ENCODE measurements at places on chromosomes 5 and 9.

GRCh38 chr9:115675834-115676233 lies 477.8 kb upstream of the PAPPA start:
- H3K4me1 ChIP-seq: peaks cover 24% of the 10 kb centered on the region
- no peak for DNase-seq
- no peaks in the 10 kb centered on the region for H3K27me3 ChIP-seq
- no peak overlapping the region for H3K4me3 ChIP-seq
- no peak overlapping the region for H3K27ac ChIP-seq

GRCh38 chr5:116375926-116376325 lies 198.7 kb downstream of the SEMA6A start:
- H3K36me3 ChIP-seq: peaks cover 7% of the 10 kb centered on the region
- DNase-seq: no peak
- no peak overlapping the region for H3K27ac ChIP-seq
- H3K27me3 ChIP-seq: no peaks in the 10 kb centered on the region
- peaks cover 73% of the 10 kb centered on the region for H3K4me1 ChIP-seq
- H3K4me3 ChIP-seq: no peak overlapping the region

- peak overlapping the region; percentile 97 for H3K4me3 ChIP-seq
- H3K4me1 ChIP-seq: peaks cover 61% of the 10 kb centered on the region
- no peaks in the 10 kb centered on the region for H3K27me3 ChIP-seq
- H3K36me3 ChIP-seq: peaks cover 44% of the 10 kb centered on the region
- no peak overlapping the region for H3K27ac ChIP-seq
These were observed 1.1 kb downstream of the PLK2 start for GRCh38 chr5:58458743-58459145.

- H3K27me3 ChIP-seq: peaks cover 8% of the 10 kb centered on the region
- H3K27ac ChIP-seq: no peak overlapping the region
- H3K4me1 ChIP-seq: no peaks in the 10 kb centered on the region
- no peak for DNase-seq
- H3K4me3 ChIP-seq: no peak overlapping the region
- no peaks in the 10 kb centered on the region for H3K36me3 ChIP-seq
These were observed 11.6 kb upstream of the IL12B start for GRCh38 chr5:159341906-159342310.

DNA sequence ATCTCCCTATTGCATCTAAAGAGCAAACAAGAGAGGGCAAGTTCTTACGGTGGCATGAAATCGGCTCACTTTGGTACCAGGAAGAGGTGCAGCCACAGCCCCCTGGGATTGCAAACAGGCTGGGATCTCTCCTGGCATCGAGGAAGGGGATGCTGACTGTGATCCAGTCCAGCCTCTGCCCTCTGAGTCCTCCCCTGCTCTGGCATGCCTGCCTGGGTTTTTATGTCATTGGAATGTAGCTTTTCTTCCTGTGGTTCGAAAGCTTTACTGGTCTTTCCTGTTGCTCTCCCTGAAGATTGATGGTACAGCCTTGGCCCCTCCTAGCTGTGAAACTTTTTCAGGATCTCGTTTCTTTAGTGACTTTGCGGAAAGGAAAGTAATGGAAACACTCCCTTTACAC lies 6.6 kb downstream of the SLC46A2 start:
- peak overlapping the region; percentile 52 for H3K27ac ChIP-seq
- H3K4me3 ChIP-seq: peak overlapping the region; percentile 16
- H3K4me1 ChIP-seq: peaks cover 30% of the 10 kb centered on the region
- H3K36me3 ChIP-seq: peaks cover 8% of the 10 kb centered on the region
- peaks cover 23% of the 10 kb centered on the region for H3K27me3 ChIP-seq

DNA sequence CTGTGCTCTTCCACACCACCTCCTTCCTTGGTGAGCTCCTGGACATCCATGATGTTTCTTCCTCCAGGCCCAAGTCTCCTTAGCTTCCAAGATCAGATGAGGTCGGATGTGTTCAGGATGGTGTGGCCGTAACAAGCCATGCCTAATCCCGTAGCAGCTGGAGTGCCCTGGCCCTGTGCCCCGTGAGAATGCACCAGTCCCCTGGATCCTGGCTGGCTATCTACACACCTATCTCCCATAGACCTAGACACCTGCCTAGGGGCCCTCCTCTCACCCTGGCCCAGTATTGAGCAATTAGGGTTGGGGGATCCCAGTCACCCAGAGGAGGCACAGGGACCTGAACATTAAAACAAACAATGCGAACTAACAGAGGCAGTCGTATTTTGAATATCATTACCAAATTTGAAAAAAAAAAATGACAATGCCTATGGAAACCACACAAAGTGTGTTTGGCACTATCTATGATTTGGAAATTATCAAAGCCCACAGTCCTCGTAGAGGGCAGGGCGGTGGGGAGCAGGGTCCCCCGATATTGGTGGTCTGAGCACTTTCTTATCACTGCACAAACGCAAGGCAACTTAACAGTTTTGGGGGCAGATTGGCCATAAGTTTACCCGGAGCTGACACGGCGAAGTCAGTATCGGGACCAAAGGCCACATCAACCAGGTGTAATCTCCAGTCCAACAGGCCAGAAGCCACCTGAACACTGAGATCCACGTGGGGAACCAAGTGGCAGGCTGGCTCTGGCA lies 13.2 kb downstream of the ENG start:
- peaks cover 48% of the 10 kb centered on the region for H3K4me1 ChIP-seq
- no peaks in the 10 kb centered on the region for H3K27me3 ChIP-seq
- peak overlapping the region; percentile 5 for H3K27ac ChIP-seq
- DNase-seq: no peak
- no peaks in the 10 kb centered on the region for H3K36me3 ChIP-seq

DNA sequence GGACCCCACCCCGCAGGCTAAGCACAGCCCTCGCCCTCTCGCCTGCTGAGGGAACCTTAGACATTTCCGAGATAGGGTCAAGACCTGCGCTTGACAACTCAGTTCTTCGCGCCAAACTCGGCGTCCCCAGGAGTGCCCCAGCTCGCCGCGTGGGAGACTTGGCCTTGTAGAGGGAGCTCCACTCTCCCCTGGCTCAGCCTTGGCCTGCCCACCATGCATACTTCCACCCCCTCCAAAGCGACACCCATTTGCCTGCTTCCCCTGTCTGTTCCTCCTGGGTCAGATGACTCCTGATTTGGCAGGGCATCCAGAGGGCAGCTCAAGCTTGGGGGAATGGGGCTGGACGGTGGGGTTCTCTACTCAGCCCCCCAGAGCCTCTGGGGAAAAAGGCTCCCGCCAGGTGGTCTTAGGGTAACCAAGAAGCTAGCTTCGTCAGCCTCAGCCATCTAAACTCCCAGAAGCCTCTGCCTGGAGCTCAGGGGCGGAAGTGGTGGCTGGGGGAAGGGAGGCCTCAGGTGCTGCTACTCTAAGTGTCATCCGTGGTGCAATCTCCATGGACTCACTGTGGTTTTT lies 560 bp downstream of the DOCK2 start:
- no peak overlapping the region for H3K27ac ChIP-seq
- peaks cover 4% of the 10 kb centered on the region for H3K4me1 ChIP-seq
- peak overlapping the region; percentile 69 for H3K4me3 ChIP-seq
- no peaks in the 10 kb centered on the region for H3K36me3 ChIP-seq
- peaks cover 56% of the 10 kb centered on the region for H3K27me3 ChIP-seq

GRCh38 chr5:97576956-97577355 lies 393.9 kb upstream of the RIOK2 start:
- no peak for DNase-seq
- H3K36me3 ChIP-seq: no peaks in the 10 kb centered on the region
- H3K27me3 ChIP-seq: no peaks in the 10 kb centered on the region
- H3K27ac ChIP-seq: no peak overlapping the region

GRCh38 chr9:132753593-132753880 lies 83.3 kb downstream of the GTF3C4 start:
- H3K27ac ChIP-seq: no peak overlapping the region
- H3K36me3 ChIP-seq: no peaks in the 10 kb centered on the region
- DNase-seq: no peak
- H3K4me3 ChIP-seq: no peak overlapping the region
- peaks cover 74% of the 10 kb centered on the region for H3K4me1 ChIP-seq

DNA sequence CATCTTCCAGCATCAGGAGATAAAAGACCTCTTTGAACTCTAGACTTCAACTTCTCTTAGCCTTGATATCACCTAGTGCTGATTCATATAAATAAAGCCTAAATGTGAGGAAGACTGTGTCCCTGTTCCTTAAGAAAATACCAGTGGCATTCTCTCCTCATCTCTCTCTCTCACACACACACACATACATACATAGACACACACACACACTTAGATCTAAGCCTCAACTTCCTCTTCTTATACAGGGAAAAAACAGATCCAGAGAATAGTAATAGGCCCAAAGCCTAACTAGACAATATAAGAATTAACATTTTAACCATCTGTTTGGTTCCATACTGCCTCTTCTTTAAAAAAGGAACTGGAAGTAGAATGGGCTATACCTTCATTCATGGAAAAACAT lies 195.3 kb upstream of the NR4A3 start:
- no peak overlapping the region for H3K27ac ChIP-seq
- no peaks in the 10 kb centered on the region for H3K36me3 ChIP-seq
- no peaks in the 10 kb centered on the region for H3K4me1 ChIP-seq
- peaks cover 10% of the 10 kb centered on the region for H3K27me3 ChIP-seq

DNA sequence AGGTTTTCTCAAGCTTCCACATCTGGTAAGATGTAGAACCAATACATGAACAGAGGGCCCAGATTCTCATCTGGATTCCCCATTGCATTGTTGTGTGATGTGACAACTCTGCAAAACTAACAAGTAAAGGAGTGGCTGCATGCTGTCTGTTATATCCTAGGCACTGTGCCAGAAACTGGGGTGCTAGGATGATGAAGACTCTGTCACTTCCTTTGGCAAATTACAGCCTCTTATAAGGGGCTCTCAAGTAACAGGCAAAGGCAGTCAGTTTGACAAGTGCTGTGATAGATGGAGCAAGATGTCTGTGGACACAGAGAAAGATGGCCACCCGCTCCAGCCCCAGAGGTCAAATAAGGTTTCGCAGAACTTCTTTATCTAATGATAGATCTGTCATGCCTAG lies 115.7 kb downstream of the PAPPA start:
- peaks cover 77% of the 10 kb centered on the region for H3K4me1 ChIP-seq
- peak overlapping the region; percentile 81 for H3K27ac ChIP-seq
- H3K4me3 ChIP-seq: no peak overlapping the region
- no peak for DNase-seq
- no peaks in the 10 kb centered on the region for H3K36me3 ChIP-seq
- peaks cover 2% of the 10 kb centered on the region for H3K27me3 ChIP-seq

DNA sequence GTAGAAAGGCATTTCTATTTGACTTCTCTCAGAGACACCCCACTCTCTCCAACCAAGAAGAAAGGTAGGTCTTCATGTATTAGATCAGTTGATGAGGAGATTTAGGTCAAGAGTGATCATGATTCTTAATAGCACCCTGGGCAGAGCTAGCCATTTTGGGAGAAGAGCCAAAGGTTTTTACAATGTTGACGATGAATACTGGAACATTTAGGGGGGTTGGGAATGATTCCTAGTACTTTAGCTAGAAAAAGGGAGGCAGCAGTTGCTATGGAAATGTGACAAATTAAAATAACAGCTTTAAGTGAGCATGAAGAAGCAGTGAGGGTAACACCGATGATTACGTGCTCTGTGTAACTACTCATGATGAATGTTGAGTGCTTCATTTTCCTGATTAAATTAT lies 9.5 kb upstream of the RPS23 start:
- H3K36me3 ChIP-seq: no peaks in the 10 kb centered on the region
- H3K27ac ChIP-seq: no peak overlapping the region
- H3K4me3 ChIP-seq: no peak overlapping the region
- DNase-seq: no peak
- H3K4me1 ChIP-seq: peaks cover 27% of the 10 kb centered on the region

DNA sequence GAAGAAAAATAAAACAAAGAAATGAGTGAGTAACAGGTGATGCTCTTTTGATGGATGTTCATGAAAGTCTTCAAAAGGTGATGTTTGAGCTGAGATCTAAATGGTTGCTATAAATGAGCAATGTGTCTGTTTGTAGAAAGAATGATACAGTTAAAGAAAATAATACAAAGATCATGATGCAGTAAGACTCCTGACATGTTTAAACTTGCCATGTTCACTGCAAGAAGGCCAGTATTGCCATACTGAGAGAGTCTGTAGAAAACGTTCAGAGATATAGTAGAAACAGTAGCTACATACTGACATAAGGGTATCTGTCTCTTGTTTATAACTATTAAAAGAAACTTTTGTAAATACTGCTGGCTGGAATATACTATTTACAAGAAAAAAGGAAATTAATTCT lies 1609.2 kb upstream of the ACO1 start:
- no peak overlapping the region for H3K27ac ChIP-seq
- H3K4me3 ChIP-seq: no peak overlapping the region
- H3K27me3 ChIP-seq: peaks cover 6% of the 10 kb centered on the region

- H3K27ac ChIP-seq: no peak overlapping the region
- H3K4me1 ChIP-seq: no peaks in the 10 kb centered on the region
- H3K36me3 ChIP-seq: peaks cover 4% of the 10 kb centered on the region
- no peaks in the 10 kb centered on the region for H3K27me3 ChIP-seq
- DNase-seq: no peak
These were observed 1678.8 kb downstream of the MAT2B start for GRCh38 chr5:165184183-165184582.

- peak overlapping the region; percentile 8 for H3K27ac ChIP-seq
- H3K4me3 ChIP-seq: no peak overlapping the region
- H3K4me1 ChIP-seq: peaks cover 66% of the 10 kb centered on the region
- H3K36me3 ChIP-seq: peaks cover 23% of the 10 kb centered on the region
- H3K27me3 ChIP-seq: peaks cover 4% of the 10 kb centered on the region
These were observed 19.9 kb downstream of the SEMA4D start for GRCh38 chr9:89477811-89478630.

DNA sequence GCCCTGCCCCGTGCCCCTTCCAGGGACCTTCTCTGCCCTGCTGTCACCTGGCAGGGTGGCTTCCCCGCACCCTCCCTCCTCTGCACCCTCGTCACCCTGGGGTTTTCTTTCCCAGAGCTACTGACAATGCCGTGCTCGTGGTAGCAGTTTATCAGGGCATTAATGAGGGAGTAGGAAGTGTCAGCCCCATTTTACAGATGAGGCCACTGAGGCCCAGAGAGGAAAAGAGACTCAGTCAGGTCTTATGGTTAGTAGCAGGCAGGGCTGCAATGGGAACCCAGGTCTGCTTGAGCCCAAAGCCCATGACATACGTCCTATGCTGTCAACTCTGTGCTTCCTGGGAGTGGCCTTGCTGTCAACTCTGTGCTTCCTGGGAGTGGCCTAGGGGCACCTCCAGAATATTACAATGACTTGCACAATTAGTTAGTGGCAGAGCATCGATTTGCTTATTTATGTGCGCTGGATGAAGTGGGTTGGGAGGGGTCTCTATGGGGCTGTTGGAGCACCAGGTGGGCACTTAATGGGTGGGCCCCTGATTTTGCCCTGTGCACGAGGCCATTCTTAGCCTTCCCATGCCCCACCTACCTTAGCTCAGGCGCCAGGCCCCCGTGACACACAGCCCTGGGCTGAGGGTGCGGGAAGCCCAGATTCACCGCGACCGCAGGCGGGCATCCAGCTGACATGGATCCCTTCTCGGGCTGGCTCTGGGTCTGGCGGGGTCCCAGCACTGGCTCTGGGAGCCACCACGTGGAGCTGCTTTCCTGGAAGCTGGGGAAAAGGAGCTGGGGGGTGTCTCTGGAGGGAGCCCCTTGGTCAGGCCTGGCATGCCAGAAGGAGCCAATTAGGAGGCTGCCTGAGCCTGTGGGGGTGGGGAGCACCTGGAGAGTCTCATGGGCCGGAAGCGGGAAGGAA lies 82.0 kb upstream of the ORM1 start:
- no peak for DNase-seq
- peaks cover 24% of the 10 kb centered on the region for H3K4me1 ChIP-seq
- H3K27ac ChIP-seq: no peak overlapping the region
- no peak overlapping the region for H3K4me3 ChIP-seq
- peaks cover 4% of the 10 kb centered on the region for H3K27me3 ChIP-seq
- H3K36me3 ChIP-seq: peaks cover 14% of the 10 kb centered on the region
